ENCODE measurements at places on chromosomes 7 and 10.

- DNase-seq = no peak
These were observed 7.1 kb downstream of the FGFR2 start for GRCh38 chr10:121591186-121591585.

DNA sequence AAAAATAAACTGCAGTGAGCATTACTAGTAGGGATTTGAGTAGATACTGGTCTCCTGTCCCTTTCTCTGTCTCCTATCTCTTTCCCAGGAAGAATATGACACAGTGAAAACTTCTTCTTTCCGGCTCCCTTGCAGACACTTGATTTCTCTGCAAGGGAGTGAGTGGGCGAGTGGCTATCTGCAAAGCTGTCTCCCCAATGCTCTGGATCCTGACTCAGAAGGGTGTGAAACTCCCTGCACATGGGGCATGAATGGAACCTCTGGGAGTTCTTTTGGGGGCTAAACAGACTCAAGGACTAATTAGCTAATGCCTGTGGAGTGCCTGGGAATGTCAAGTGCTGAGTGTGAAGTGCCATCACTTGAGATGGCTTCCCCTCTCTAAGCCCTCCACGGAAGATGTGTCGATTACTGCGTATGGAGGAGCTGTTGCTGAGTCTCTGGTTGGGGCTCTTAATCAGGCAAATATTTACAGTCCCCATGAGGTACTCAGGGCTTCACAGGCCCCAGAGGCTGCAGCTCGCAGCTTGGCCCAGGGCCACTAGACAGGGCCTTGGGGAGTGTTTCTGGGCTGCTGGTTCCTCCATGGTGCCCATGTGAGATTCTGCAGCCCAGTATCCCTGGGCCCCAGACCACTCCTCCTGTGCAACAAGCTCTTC lies 139.8 kb downstream of the RPS24 start:
- DNase-seq = peak; percentile 52

DNA sequence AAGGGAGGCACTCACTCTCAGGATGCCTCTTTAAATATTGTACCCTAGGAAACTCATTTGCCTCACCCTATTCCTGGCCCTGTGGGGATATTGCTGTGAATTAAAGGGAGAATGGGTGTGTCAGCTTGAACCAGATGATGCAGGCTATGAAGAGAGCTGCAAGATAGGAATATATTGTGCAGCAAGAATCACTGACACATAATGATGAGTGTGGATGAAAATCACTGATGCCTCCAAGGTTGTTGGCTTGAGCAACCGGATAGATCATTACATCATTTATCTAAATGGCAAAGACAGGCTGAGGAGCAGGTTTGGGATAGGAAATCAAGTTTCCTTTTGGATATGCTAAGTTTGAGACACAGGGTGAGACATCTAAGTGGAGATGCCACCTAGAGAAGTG lies 6.2 kb downstream of the SLC26A4 start:
- DNase-seq = no peak

GRCh38 chr10:121819049-121819448 lies 108.8 kb downstream of the ATE1 start:
- no peak for DNase-seq

- DNase-seq = no peak
These were observed 31.0 kb downstream of the ZNF775 start for GRCh38 chr7:150410131-150410530.

- DNase-seq = peak; percentile 13
These were observed 13.0 kb downstream of the AKR1D1 start for GRCh38 chr7:138089080-138089901.

DNA sequence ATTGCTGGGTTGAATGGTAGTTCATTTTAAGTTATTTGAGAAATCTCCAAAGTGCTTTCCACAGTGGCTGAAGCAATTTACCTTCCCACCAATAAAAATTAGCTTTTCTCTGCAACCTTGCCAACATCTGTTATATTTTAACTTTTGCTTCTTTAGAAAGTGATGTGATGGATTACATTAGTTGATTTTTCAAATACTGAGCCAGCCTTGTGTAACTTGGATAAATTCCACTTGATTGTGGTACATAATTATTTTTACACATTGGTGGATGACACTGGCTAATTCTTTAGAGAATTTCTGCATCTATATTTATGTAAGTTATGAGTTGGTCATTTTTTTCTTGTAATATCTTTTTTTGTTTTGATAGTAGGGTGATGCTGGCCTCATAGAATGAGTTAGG lies 634.1 kb downstream of the GALNT17 start:
- no peak for DNase-seq

- no peak for DNase-seq
These were observed 102.3 kb downstream of the EPC1 start for GRCh38 chr10:32244421-32245207.

- no peak for DNase-seq
These were observed 47.5 kb downstream of the WIPF3 start for GRCh38 chr7:29853789-29854188.

DNA sequence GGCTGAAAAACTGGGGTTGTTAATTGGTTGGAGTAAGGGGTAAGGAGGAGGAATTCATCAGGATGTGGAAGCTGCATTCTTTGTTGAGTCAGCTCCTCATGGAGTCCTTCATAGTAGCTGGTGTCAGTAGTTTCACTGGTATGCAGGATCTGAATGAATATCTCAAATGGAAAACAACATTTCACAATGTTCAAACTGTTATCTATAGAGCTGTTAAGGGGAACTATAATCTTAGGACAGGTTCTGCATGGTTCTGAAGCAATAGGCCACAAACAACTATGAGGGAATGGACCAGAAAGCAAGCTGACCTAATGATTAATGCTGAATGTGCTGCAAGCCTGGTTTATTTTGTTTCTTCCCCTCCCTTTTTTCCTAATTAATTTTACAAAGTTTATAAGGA lies 225.8 kb downstream of the IPMK start:
- DNase-seq = no peak

DNA sequence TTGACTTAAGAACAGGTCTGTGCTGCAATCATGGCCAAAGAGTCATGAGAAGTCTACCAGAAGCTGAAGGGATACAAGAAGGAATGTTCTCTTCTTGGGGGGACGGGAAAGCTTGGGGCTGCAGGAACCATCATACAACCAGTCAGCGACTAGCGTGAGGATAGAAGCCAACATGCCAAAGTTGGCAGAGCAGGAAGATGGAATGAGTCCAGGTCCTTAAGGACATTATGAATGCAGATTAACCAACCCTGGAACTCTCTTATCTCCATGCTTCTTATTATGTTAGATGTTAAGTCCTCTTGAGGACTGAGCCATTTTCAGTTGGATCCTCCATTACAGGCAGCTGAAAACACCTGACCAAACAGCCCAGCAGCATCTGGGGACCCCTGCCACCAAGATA lies 17.2 kb upstream of the CACUL1 start:
- DNase-seq = no peak

- DNase-seq = peak; percentile 60
These were observed 12.6 kb upstream of the PRDX3 start for GRCh38 chr10:119190954-119191785.

DNA sequence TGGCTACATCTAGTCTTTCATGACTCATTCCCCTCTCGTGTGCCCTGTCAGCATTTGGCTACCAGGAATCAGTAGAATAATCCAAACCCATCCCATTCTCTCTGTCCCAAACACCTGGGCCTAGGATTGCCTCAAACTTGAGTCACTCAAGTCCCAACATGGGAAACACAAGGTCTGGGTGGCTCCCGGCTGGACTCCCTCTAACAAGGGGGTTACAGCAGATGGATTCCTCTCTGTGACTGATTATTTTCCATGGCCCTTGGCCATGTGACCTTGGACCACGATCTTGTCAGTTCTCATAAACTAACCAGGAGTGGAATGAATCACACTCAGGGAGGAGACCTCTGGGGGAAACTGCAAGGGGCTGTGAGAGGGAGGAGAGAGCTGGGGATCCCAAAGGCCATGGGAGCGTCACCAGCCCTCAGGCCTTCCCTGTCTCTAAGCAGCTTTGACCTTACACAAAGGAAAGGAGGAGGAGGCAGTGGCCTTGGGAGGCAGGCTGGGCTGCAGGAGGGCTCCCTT lies 533.1 kb downstream of the KCNMA1 start:
- DNase-seq = no peak

DNA sequence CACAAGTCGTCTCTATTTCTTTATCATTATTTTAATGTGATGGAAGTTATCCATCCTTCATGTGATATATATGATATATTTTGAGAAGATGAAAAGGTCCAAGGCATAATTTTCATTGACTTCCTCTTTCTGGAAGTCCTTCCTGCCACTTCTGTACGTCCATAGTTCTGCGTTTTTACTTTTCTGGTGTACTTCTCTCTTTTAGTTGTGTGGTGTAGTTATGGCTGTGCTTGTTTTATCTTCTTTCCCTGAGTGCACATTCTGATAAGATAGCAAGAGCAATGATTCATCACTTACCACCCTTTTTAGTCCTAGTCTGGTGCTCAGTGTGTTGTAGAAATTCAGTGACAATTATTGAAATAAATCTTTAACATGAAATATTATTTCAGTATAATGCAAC lies 231.3 kb upstream of the FERD3L start:
- peak; percentile 5 for DNase-seq

DNA sequence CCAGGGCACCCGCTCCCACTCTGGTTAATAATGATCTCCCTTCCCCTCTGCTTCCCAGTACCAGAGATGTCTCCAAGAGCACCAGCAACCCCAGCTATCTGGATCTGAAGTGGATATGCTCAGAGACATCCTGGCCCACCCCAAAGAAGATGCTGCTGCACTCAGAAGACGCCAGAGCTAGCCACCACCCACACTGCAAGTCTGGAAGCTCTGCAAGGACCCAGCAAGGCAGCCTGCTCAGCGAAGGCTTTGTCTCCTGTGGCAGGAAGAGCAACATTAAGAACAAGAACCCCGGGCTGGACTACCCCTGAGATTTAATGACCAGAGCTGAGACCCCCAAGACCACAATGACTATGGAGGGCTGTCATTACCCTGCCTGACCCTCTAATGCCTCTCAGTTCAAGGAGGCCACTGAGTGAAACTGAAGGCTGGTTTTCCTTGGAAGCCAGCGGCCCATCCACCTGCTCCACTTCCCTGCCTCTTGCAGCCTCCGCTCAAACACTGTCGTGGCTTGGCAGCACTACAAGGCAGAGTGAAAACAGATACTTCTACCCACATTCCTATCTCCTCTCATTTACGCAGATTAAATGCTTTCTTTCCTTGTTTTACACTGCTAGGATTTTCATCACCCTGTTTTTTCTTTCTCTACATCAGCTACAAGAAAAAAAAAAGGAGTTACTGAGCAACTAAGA lies 202.2 kb downstream of the SNX10 start:
- no peak for DNase-seq

GRCh38 chr10:5390607-5391205 lies 13.9 kb downstream of the TUBAL3 start:
- no peak for DNase-seq

DNA sequence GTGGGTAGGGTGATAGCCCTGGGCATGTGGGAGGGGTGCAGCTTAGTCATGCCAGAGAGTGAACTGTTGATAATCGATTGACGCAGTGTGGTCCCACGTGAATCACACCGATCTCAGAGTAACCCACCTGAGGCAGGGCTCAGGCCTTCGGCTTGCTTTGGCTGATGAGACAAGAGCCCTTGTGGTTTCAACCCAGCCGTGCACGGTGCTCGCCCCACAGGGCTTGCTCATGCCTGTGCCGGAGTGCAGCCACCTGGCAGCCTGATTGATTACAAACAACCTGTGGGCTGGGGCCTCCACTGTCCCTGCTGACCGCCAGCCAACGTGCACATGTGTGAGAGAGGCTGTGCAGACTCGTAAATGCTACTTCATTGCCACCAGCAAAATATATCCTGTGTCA lies 144.9 kb upstream of the ADARB2 start:
- DNase-seq = no peak

GRCh38 chr10:124500757-124501156 lies 39.1 kb downstream of the LHPP start:
- peak; percentile 35 for DNase-seq

DNA sequence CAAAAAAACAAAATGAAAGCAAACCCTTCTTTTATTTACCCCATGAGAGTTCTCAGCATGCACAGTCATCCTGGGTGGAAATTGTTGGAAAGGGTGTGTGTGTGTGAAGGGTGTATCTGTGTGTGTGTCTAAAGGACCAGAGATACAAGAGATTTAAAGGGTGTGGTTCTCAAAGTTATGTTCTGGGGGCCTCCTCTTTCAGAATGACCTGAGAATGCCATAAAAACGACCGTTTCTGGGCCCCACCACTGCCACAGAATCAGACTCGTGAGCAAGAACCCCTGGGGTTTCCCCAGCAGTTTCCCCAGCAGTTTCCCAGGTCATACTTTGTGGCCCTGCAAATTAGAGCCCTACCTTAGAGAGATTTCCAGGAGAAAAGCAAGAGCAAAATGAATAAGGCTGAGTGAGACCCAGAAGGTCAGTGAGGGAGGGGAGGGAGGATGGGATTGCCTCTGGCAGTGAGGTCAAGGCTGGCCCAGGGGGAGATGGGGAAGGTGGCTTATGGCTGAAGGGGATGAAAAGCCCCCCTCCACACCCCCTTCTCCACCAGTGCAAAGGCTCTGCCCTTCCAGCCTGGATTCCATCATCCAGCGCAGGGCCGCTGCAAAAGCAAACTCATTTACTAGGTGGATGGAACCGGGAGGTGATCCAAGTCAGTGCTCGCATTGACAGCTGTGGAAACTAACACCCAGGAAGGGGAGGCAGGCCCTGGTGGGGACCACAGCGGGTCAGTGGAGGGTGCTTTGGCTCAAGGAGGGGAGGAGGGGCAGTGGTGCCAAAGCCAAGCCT lies 10.2 kb downstream of the PYROXD2 start:
- DNase-seq = no peak

DNA sequence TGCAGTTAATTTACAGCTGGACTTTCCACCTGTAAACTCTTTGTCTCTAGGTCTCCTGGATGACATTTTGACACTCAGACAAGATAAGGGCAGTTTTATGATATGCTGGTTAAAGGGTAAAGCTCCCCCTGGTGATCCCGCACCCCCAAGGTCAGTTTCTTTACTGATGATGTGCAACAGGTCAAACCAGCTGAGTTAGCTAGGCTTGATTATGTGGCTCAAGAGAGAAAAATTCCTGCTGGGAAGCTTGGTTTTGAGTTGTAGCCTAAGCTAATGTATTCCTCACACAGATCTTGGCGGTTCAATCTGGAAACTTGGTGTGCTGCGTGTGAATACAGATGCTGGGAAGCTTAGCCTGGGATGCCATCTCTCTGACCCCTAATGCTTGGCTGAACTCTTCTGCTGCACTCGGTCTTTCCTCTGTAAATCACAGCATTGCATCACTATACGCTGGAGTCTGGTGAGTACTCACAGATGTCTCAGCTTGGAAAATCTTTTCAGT lies 11.4 kb upstream of the AKR1D1 start:
- no peak for DNase-seq

- DNase-seq = no peak
These were observed 1086.0 kb downstream of the SORCS3 start for GRCh38 chr10:105727131-105727530.

GRCh38 chr7:137579913-137580640 lies 236.5 kb upstream of the PTN start:
- DNase-seq = no peak

DNA sequence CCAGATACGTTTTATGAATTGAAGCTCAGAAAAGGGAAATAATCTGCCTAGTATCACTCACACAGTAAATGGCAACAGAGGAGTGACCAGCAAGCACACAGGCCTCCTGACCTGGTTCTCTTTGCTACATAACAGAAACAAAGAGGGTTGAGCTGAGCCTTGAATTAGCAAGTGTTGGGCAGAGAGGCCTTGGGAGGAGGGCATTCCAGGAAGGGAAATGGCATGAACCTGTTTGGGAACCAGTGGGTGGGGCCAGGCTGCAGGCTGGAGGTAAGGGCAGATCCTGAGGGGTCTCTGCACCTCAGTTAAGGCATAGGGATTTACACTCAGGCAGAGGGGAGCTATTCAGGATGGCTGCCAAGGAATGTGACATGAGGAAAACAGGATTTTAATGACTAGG lies 24.8 kb upstream of the CYCS start:
- no peak for DNase-seq

GRCh38 chr7:93622036-93623033 lies 47.8 kb upstream of the CALCR start:
- DNase-seq = no peak
